Activated gamma-delta T cell treated with anti-CD3 and anti-CD28 coated beads, Interleukin-2, amount 50 U/mL, for 16 hours (primary cell): ENCODE measurements at places on chromosomes 3 and 15.

GRCh38 chr3:116064646-116065045, 380.6 kb downstream of the LSAMP start:
- DNase-seq: no peak

GRCh38 chr3:160481856-160482255, 32.3 kb upstream of the TRIM59 start:
- no peak for DNase-seq

DNA sequence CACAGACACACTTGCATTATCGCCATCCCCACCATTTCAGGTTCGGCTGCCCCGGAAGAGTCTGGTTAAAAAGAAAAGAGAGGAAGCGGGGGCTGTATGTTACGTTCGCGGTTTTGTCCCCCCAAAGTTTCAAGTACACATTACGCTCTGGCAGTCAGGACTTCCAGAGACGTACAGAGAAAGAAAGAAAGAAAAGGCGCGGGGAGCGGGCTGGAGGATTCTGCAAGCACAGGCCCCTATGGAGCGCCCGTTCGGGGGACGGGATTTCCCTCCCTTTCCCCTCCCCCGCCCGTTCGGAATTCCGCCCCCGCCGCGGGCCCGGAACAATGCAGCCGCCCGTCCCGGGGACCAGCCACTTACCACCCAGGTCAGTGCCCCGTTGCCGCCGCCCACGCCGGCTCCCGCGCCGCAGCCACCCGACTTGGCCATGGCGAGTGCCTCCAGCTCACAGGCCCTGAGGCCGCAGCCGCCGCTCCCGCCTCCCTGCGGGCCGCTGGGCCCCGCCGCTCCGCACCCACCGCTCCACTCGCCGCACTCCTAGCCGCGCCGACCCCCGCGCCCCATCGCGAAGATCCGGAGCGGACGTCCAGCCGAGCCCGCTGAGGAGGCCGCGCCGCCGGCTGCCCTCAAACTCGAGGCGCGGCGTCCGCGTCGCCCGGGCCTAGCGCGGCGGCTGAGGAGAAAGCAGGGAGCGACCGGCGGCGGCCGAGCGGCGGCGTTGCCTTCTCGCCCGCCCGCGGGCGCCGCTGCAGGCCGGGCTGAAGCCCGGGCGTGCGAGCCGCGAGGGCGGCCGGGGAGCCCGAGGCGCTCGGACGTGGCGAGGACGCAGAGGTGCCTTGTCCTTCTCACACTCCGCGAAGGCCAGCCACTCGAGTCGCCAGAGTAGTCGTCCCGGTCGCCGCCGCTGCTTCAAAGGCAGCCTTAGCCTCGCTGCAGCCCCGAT, 567 bp downstream of the TOP2B start:
- peak; percentile 53 for DNase-seq

DNA sequence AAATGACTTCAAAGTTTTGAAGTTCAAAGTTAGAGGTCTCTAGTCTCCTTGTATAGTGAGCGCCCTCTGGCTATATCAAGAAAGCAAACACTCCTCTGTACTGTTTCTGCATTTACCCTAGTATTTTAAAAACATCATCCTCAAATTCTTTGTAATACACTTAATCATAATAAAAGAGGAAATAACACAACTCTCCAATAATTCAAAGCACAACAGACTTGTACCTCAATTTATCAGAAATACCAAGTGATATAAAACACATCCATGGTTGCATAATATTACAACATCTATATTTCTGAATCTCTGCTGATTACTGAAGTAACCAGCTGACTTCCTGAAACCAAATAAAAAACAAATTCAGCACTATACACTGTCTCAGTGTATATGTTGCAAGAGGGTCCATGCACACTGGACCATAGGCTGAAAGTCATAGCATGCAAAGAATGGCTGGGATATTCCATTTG, 12.5 kb downstream of the PLOD2 start:
- DNase-seq: no peak

DNA sequence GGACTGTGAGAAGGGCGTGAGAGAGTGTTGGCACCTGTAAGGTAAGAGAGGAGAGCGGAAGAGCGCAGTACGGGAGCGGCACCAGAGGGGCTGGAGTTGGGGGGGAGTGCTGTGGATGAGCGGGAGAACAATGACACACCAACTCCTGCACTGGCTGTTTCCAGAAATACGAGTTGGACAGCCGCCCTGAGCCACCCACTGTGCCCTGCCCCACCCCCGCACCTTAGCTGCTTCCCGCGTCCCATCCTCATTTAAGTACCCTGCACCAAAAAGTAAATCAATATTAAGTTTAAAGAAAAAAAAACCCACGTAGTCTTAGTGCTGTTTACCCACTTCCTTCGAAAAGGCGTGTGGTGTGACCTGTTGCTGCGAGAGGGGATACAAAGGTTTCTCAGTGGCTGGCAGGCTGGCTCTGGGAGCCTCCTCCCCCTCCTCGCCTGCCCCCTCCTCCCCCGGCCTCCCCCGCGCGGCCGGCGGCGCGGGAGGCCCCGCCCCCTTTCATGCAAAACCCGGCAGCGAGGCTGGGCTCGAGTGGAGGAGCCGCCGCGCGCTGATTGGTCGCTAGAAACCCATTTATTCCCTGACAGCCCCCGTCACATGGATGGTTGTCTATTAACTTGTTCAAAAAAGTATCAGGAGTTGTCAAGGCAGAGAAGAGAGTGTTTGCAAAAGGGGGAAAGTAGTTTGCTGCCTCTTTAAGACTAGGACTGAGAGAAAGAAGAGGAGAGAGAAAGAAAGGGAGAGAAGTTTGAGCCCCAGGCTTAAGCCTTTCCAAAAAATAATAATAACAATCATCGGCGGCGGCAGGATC, at the start of gene SOX2:
Gene SOX2 (plus strand): TSS at position 601 of the 811 bp plus-strand sequence. CDS start 436 bp downstream, outside the sequence.
- DNase-seq: no peak

GRCh38 chr3:156761713-156762451, 64.3 kb upstream of the LEKR1 start:
- no peak for DNase-seq

DNA sequence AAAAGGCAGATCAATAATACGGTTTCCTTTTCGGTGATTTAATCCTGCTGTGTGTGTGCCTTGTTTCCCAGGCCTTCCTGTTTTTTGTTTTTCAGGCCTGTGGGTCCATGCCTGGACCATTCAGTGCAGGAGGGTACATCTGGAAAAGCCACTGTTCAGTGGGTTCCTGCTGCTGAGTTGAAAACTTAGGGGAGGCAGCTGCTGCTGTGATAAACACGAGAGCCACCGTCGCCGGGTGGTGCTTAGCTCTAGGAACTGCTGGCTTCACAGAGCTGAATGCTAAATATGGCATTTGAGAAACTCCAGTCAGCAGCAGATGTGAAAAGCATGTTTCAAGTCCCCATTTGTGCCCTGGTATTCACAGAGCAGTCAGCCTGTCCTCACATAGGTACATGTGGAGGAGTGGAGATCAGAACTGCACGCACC, 44.0 kb downstream of the SYNM start:
- DNase-seq: no peak
